ENCODE measurements at places on chromosomes 2 and 18. TPM values are rescaled to one million over a fixed set of nuclear protein-coding genes. Genes with fewer than 3 reads are reported as not detected.

The ONECUT2 gene
- 0.02 TPM for total RNA-seq

The TMEFF2 gene
- total RNA-seq, result not detected

The FIGN gene
- total RNA-seq, result 2.3 TPM

The UNC80 gene
- total RNA-seq, result not detected

The QPCT gene
- total RNA-seq, result 7.8 TPM

The RGPD4 gene
- total RNA-seq, result 0.17 TPM

The RIT2 gene
- not detected for total RNA-seq

The IL1F10 gene
- not detected for total RNA-seq

The MTX2 gene
- 38.3 TPM for total RNA-seq

The SESTD1 gene
- total RNA-seq, result 20.2 TPM

The PLB1 gene
- 0.89 TPM for total RNA-seq

The TLK1 gene
- total RNA-seq, result 17.5 TPM

The VSNL1 gene
- 0.27 TPM for total RNA-seq

The RASGRP3 gene
- 19.7 TPM for total RNA-seq

The FAM110C gene
- total RNA-seq, result not detected

The CTNNA2 gene
- total RNA-seq, result 0.36 TPM

The DSG4 gene
- total RNA-seq, result not detected

The TSPYL6 gene
- total RNA-seq, result not detected

The RHBDD1 gene
- total RNA-seq, result 22.2 TPM

The CD8B2 gene
- not detected for total RNA-seq

The C2orf80 gene
- not detected for total RNA-seq

The PAIP2B gene
- 14.0 TPM for total RNA-seq
